ENCODE measurements at places on chromosomes 1 and 21.
A peak's percentile ranks its signal among the peaks of the same experiment; 100 is the strongest.

GRCh38 chr1:8660411-8660828, 157.0 kb downstream of the RERE start:
- DNase-seq, result no peak

DNA sequence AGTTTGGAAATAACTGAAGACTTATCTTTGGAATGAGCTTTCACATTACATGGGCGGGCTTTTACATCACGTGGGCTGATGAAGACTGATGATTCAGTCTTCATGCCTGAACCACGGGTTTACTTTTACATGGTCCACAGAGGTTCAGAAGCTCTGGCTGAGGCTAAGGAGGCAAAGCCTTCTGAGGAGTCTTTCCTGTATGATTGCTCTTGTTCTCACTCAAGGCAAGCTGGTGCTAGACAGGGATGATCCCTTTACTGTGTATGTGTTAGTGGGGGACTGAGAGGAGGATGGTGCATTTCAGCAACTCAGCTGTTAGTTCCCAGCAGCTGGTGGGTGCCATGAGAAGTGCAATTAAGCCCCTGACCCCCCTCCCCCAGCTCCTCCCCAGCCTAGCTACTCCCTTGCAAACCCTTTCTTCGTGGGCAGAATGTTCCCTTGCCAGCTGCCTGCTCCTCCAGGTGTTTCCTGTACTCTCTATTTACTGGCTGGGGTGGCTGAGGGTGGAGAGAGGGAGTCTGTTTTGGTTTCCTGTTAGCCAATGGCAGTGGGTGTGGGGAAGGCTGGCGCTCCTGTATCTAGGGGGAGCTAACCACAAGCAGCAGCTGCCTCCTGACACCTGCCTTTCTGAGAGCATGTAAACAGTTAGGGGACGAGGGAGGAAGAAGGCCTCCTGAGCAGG, 15.4 kb downstream of the BTG2 start:
- DNase-seq, result no peak

GRCh38 chr1:208855403-208855802, 611.2 kb upstream of the PLXNA2 start:
- DNase-seq, result no peak

DNA sequence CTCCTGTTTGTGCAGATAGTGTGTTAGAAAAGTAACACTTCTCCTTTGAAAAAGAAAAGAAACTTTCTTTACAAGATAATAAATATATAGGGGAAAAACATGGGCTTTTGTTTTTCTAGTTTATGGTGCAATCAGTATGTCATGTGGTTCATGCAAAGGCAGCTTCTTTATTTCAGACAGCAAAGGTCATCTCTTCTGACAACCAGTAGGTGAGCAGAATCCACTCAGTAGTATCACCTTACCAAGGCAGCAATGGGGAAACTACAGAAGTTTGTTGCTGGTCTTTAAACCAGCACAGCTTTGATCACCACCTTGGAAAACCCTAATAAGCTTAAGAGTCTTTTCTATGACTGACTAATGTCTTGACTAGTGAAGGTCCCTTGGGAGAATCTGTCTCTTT, 13.0 kb upstream of the SAMSN1 start:
- no peak for DNase-seq

GRCh38 chr1:206687251-206687914, 2.7 kb downstream of the MAPKAPK2 start:
- DNase-seq, result no peak

DNA sequence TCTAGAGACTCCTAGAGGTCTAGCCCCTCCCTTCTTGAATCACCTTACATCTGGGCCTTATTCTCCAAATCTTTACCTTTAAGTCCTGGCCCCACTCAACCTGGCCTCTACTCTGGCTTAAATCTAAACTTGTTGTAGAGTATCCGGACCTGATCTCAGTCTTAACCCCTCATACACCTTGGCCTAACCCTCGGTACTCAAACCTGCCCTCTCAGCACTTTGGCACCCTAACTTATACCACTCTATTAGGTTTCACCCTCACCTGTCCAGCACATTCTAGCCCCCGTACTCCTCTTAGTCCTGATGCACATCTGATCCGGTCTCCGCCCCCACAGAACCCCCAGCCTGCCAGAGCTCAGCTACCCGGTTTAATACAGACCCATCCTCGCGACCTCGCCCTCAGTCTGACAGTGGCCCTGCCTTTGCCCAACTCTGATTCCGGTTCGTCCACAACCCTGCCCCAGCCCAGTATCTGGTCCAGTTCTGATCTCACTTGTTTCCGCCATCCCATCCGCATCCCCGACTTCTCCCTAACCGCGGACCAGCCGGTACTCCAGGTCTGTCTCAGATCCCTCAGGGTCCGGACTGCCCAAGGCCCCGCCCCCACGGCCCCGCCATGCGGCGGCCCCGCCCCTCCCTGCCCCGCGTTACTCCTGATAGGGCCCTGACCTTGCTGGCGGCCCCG, 1.5 kb downstream of the TRIM62 start:
- DNase-seq, result peak; percentile 75

DNA sequence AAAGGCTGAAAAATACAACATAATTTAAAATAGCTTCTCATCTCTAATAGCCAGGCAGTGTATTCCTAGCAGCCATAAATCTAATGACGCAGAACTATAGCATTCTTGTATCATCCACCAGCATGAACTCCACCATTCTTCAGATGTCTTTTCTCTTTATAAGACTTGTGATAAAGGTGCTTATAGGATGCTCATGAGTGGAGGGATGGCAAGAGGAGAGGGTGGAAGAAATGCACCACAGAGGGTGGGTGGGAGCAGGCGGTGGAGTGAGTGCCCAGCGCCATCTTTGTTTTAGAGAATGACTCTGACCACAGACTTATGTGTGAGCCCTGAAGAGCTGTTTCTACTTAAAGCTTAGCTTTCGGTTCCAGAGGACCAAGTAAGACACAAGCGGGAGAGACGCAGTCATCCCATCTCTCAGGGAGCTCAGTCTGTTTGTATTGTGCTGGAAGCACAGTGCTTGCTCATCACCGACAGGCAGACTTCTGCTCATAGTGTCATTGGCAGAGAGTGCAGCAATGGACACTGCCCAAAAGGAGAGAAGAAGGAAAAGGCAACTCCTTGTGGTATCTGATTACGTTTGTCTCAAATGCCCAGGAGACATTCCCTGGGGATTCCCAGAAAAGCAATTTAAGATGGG, 65.6 kb downstream of the KCNJ15 start:
- DNase-seq, result no peak

GRCh38 chr1:234968451-234968850, 160.2 kb downstream of the TOMM20 start:
- DNase-seq, result no peak

- DNase-seq, result no peak
Measured at GRCh38 chr1:220887202-220887519, 7.9 kb downstream of the HLX start.

- DNase-seq, result no peak
Measured at GRCh38 chr1:209895709-209896108, 42.3 kb upstream of the SYT14 start.

DNA sequence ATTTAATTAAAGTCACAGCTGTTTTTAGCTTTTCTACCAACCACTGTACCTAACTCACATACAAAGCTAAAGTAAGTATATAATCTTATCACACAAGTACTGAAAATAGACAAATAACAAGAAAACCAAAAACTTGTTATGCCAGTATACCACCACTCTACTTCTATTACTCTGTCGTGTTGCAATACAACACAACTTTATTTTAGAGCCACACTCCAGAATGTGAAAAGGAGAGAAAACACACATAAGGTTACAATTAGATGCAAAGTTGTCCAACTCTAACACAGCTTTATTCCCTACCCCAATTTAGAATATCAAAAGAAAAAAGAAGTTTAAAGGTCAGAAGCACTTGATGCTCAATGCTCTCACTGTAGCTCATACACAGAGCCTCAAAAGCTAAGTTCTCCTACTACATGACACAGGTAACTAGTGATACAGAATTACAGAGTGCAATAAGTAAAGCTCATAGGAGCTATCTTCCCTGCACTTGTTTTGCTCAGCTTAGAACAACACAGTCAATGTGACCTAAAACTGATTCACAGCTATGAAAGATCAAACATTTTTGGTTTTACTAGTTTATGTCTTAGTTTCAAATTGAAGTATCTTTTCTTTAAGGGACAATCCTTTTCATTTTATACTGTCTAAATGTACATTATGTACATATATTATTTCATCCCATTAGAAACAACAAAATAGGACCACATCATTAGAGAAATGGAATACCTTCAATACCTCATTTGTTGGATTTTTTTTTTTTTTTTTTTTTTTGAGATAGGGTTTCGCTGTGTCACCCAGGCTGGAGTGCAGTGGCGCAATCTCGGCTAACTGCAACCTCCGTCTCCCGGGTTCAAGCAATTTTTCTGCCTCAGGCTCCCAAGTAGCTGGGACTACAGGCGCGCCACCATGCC, 29.2 kb downstream of the EYA3 start:
- DNase-seq, result no peak

DNA sequence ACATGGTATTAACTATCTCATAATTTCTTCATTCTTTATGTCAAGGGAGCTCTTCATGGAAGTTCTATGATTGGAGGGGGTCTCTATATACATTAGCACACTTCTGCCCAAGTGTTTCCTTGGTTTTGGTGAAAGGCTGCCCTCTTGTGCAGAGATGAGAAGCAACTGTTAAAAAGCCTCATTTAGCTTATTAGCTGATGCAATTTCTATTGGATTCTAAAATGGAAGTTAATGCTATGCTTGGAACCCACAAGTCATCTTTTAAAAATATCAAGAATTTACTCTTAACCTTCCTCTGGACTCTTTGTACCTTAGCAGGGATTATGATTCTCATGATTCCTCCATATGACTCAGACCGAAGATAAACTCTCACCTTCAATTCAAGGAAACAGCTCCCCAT, 328.9 kb downstream of the PTBP2 start:
- no peak for DNase-seq

DNA sequence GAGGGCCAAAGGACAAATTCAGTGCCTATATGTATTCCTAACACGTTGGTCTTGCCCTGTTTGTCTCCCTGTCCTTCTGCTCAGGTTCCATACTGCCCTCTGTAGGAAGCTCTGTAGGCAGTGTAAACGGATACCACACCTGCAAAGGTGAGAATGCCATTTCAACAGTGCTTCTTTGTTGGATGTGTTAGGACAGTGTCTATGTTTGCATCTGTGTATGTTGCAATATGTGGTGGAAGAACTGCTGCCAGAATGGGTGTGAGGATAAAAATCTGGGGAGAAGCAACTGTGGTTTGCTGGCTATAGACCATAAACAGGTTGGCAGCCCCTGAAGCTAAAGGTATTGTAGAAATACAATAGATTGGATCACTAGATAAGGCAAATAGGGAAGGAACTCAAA, 113.1 kb upstream of the BMP8A start:
- DNase-seq, result peak; percentile 89

DNA sequence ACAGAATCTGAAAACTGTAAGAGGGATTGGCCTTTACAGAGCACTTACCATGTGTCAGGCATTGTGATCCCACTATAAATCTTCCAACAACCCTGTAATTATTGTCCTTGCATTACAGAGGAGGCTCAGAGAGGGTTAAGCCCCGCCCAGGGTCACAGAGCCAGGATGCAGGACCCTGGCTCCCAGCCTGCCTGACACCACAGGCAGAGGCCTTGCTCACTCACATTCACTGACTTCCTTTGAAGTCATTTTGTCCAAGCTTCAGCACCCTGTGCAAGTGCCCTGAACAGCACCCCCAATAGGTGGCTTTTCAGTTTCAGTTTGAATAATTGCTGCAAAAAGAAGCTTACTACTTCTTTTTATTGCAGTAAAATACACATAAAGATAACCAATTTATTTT, 256.8 kb upstream of the NFIA start:
- no peak for DNase-seq

DNA sequence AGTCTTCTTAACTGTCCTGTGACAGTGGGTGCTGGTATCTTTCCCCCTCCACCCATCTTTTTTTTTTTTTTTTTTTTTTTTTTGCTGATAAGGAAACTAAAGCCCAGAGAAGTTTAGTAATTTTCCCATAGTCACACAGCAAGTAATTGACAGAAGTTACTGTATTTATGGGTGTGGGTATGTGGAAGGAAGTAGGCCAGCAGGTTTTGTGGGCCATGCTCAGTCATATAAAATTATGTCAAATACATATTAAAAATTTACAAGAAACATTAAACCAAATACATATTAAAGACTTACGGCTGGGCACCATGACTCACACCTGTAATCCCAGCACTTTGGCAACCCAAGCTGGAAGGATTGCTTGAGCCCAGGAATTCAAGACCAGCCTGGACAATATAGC, 51.5 kb downstream of the KAZN start:
- DNase-seq, result no peak

- no peak for DNase-seq
Measured at GRCh38 chr1:170071378-170071777, 3.1 kb downstream of the KIFAP3 start.

DNA sequence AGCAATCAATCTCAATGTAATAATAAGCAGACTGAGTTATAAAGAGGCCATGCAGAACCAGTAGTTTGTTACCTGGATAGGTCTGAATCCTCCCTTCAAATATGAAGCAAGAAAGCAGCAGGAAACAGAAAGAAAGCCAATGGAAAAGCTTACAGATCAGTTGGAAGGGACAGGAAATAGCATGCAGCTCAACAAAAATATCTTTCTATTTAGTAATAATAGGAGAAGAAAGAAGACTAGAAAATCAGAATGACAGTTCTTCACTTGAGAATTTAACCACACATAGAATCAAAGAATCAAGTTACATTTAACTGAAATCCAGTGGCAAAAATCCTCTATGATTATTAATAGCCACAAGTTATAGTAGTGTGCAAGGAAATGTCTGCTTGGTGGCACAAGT, 194.4 kb downstream of the EIF4G3 start:
- DNase-seq, result no peak

DNA sequence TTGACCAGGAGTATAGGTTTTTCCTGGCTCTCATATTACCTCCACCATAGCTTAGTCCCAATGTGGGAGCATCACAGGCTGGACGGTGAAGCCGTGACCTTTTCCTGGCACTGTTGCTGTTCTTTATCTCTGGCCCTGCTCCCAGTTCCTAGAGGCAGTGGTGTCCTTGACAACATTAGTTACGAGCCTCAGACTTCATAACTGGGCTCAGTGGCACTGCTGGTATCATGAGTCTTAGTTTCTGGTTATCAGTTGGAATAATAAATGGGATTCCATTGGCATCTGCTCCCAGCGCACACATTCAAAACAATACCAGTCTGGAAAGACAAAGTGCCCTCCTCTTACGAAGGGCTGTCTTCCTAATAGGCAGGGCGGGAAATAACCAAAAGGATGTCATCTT, 8.0 kb downstream of the RNPEP start:
- DNase-seq, result no peak

DNA sequence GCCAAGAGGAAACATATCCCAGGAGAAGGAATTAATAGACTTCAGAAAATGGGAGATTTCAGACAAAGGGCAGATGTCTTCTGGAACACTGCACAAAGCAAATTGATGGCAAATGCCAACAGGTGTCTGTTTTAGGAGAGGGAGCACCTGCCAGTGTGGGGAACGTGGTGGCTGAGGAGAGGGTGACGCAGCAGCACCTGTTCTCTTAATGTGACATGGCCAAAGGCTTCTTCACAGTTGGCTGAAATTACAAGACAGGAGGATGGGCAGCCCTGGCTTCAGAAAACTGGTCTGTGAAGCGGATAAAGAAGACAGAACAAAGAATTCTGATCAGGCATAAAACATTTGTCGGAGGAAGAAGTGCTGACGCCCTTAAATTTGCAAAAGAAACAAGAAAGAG, 178.7 kb upstream of the RUNX1 start:
- no peak for DNase-seq
